Stimulated activated CD8-positive, alpha-beta memory T cell treated with anti-CD3 and anti-CD28 coated beads, Interleukin-2, amount 100 ng/mL, for 1 hour (primary cell): ENCODE measurements at places on chromosomes 16 and 17.

DNA sequence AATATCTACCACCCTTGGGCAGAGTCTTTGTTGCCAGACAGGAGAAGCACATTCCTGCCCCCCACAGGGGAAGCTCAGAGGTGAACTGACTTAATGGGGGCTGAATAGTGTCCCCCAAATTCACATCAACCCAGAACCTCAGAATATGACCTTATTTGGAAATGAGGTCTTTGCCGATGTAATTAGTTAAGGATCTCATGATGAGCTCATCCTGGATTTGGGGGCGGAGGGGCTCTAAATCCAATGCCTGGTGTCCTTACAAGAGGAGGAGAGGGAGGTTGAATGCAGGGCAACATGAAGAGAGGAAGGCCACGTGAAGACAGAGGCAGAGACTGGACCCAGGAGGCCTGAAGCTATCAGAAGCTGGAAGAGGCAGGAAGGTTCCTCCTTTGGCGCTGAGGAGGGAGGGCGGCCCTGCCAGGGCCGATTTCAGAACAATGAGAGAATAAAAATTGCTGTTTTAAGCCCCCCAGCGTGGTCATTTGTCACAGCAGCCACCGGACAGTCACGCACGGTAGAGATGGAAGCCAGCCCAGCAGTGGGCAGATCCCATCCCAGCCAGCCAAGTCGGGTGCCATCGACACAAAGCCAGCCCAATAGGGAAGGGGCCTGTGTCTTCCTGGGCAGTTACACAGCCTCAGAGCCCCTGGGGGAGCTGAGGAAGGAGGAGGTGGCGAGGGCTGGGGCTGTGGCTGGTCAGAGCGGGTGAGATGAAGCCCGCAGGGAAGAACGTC, 21.3 kb downstream of the C16orf74 start:
- DNase-seq = no peak

GRCh38 chr17:64150237-64151015, 20.5 kb upstream of the ERN1 start:
- DNase-seq = no peak

DNA sequence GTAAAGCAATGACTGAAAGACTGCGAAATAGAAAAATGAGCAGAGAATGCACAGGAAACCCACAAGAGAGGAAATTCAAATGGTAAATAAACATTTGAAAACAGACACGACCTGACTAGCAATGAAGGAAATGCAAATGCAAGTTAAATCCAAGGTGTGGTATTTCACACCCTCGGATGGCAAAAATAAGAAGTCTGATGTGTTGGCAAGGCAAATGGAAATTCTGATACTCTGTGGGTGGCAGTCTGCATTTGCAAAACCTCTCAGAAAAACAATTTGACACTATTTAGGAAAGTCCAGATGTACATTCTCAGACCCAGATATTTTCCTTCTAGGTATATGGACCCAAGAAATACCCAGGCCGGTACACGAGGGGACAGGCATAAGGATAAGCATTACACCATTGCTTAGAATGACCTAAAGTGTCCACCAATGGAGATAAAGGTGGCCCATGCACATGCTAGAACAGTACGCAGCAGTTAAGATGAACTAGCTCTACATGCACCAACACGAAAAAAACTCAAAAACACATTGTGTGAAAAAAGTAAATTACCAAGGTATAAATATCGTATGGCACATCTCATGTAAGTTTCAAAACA, 116.7 kb downstream of the GAS7 start:
- DNase-seq = no peak

DNA sequence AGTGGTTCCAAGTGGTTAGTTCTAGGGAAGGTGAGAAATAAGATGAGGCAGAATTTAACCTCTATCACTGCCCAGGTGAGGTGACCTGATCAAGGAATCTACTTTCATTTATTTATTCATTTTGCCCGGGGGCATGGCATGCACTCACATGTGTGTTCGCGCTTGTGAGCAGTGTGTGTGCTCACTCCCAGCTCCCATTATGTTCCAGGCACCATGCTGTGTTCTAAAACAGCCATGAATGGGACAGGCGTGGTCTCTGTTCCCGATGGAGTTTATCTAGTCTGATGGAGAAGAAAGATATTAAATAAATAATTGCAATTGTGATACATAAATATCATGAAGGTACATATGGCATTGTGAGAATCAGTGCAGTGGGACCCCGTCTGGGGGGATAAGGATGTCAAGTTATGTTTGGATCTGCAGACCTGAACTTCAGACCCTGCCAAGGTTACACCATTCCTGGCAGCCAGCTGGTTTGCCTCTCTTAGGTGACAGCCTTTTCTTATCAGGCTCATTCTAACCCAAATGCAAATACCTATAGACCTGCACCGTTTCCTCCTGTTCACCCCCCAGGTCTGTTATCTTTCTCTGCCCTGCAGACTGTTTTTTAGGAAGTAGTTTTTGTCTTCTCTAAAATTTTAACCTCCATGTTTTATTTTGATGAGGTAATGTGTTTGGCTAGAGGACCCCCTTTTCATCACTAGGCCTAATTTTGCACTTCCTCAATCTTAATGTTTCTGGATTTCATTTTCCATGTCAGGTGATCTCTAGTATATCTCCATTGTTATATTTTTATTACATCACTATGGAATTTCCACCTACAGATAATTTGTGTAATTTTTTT, 11.8 kb downstream of the CYB5B start:
- no peak for DNase-seq

DNA sequence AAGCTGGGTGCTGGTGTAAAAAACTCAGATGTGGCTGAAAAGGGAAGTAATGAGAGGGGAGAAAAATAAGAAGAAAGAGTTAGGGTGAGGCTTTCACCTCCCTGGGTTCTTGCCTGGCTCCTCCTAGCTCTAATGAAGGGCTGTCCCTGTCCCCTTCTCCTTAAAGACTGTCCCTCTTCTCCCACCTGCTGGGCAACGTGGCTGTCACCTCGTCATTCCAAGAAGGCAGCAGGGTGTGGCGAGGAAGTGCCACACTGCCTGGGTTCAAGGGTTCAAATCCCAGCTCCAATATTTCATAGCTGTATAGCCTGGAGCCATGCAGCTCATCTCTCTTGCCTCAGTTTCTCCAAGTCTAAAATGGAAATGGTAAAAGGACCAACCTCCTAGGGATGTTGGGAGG, 122.5 kb upstream of the CACNG5 start:
- DNase-seq = no peak

- no peak for DNase-seq
Observed at GRCh38 chr17:219696-220095, 38.2 kb upstream of the DOC2B start.

GRCh38 chr16:47008174-47008573, 34.7 kb upstream of the DNAJA2 start:
- no peak for DNase-seq

DNA sequence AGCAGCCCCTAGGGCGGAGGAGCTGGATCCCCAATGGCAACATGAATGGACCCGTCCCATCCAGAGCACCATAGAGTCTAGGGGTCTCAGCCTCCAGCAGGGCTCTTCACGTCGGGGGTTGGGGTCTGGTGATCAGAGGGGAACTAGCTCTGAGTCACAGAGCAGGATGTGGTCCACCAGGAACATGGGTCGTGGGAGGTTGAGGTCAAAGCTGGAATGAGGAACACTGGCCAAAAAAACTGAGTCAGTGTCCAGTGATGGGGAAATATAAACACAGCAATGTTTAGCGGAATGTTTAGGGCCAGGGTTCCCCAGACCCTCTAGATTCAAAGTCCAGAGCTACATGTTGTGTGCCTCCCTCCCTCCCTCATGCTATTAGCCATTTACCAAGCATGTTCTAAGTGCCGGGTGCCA, 79.1 kb upstream of the C16orf82 start:
- DNase-seq = no peak

- DNase-seq = no peak
Observed at GRCh38 chr16:79419148-79419547, 181.4 kb downstream of the MAF start.

GRCh38 chr17:5971969-5972368, 98.2 kb upstream of the WSCD1 start:
- DNase-seq = no peak

GRCh38 chr17:47888293-47888692, 7.7 kb upstream of the SP2 start:
- no peak for DNase-seq

GRCh38 chr16:7380911-7381310, 48.3 kb downstream of the RBFOX1 start:
- DNase-seq = no peak

- no peak for DNase-seq
Observed at GRCh38 chr16:24035127-24035842, 199.5 kb downstream of the PRKCB start.

- no peak for DNase-seq
Observed at GRCh38 chr16:75616521-75617010, 6.5 kb downstream of the ADAT1 start.

GRCh38 chr16:2711370-2712062, 8.5 kb downstream of the PRSS27 start:
- no peak for DNase-seq

- DNase-seq = no peak
Observed at GRCh38 chr16:4056161-4057105, 59.8 kb downstream of the ADCY9 start.

DNA sequence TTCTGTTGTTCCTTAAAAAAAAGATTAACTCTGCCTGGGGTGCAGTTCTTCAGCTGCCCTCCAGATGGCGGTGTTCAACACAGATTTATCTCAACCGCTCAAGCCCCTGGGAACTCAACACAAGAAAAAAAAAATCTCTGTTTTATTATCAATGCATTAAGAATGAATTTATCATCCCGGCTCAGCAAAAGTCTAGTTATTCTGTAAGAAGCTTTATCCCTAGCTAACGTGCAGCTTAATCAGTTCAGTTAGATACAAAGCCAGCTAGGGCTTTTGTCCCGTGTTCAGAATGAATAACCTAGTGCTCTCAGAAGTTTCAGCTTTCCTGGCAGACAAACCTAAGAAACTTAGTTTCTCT, 475.9 kb upstream of the CCL2 start:
- DNase-seq = no peak

DNA sequence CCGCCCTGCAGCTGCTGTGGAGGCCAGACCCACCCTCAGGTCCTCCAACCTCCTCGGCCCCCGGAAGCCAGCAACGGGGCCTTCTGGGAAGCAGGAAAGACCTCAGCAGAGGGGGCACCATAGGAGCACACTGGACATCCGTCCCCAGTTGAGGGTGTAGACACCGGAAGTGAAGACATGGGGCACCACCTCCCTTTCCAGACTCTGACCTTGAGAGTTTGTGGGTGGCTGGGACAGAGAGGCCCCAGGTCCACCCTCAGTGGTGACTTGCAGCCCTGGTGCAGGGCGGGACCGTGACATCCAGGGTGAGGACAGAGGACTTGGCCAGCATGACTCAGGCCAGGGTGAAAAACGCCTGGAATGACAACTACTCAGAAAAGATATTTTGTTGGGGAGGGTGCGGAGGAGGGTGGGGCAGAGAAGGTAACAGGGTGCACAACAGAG, 19.9 kb downstream of the CEP295NL start:
- DNase-seq = no peak

GRCh38 chr16:2748757-2749455, 3.5 kb upstream of the SRRM2 start:
- no peak for DNase-seq

GRCh38 chr17:81912441-81913309, 1.5 kb upstream of the PCYT2 start:
- no peak for DNase-seq

- no peak for DNase-seq
Observed at GRCh38 chr16:65283181-65283651, 161.4 kb upstream of the CDH11 start.

DNA sequence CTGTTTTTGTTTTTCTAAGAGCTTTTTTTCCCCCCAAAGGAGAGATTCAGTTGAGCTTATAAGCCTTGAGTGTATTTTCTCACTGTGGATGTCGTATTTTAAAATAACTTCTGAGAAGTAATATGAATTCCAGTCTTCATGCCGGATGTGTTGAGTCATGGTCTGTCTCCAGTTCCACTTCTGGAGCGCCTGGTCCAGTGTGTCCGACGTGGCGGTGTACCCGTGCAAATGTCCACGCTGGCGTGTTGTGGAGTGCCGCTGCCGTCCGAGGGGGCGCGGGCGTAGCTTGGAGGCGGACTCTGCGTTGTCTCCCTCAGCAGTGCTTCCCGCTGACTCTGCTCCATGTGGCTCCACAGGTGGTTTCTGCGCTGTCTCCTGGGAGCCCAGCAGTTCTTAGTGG, 60.9 kb upstream of the ZNF750 start:
- DNase-seq = no peak

DNA sequence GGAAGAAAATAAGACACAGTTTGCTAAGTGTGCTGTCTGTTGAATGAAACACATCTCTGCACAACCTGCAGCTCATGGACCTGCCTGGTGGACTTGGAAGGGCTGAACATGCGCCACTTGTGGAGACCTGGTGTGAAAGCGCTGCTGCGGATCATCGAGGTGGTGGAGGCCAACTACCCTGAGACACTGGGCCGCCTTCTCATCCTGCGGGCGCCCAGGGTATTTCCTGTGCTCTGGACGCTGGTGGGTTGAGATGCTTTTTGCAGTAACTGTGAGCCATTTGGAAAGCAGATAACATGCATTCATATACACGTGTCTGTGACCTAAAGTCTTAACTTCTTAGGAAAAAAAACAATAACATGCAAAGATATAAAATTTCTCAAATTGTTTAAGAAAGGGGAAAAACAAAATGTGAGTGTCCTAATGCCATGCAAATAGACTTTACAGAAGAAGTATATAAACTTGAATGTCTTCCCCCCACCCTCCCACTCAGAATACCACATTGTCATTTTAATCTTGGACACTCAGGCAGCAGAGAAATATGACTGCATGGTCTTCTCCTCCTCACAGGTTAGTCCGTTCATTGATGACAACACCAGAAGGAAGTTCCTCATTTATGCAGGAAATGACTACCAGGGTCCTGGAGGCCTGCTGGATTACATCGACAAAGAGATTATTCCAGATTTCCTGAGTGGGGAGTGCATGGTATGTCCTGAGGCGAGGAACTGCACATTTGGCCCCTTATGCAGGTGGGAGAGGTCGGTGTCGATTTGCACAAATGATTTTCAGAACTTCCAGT, 65.6 kb downstream of the SEC14L1 start:
- no peak for DNase-seq

DNA sequence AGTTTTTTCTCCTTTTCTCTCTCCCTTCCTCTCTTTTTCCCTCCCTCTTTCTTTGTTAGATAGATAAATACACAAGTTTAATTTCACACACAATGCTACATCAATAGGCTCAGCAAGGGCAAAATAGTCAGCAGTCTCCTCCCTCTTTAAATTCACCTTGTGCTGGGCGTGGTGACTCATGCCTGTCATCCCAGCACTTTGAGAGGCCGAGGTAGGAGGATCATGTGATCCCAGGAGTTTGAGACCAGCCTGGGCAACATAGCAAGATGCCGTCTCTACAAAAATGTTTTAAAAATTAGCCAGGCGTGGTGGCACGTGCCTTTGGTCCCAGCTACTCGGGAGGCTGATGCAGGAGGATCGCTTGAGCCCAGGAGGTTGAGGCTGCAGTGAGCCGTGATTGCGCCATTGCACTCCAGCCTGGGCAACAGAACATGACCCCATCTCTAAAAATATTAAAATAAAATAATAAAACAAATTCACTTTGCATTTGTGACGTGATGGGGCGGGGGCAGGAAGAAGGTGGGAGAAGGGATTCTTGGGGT, 27.4 kb downstream of the IL21R start:
- DNase-seq = no peak

- DNase-seq = peak; percentile 90
Observed at GRCh38 chr16:30445408-30446202, at the start of gene SEPHS2. SEPHS2 (minus strand) TSS chr16:30445874; CDS start chr16:30445727, 147 bp downstream.
